Ovary (tissue), 10 donors: ENCODE measurements at places on chromosomes 2 and 18. TPM values are rescaled to one million over a fixed set of nuclear protein-coding genes. Genes with fewer than 3 reads are reported as not detected.
A peak's percentile ranks its signal among the peaks of the same experiment; 100 is the strongest.

- no peaks in the 10 kb centered on the region for H3K27me3 ChIP-seq
- H3K4me1 ChIP-seq, result peaks cover 8% of the 10 kb centered on the region
- no peak overlapping the region for H3K4me3 ChIP-seq
- no peak for DNase-seq
- H3K27ac ChIP-seq, result no peak overlapping the region
Measured at GRCh38 chr18:62741118-62741566, 25.8 kb downstream of the PHLPP1 start.

DNA sequence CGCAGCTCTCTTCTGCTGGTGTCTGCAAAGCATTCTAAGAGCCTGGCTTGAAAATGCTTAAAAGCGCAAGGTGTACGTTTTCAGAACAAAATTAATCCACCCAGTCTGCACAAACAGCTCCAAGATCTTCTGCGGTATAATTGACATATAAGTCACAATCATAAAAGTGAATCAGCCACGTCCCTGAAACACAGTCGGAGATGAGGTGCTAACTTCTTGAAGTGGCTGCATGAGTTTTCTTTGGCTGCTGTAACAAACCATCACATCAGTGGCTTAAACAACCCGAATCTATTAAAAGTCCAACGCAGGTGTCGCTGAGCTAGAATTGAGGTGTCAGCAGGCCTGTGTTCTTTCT lies 32.6 kb downstream of the ARL4C start:
- H3K36me3 ChIP-seq, result no peaks in the 10 kb centered on the region
- H3K27me3 ChIP-seq, result no peaks in the 10 kb centered on the region
- H3K27ac ChIP-seq, result no peak overlapping the region
- no peak for DNase-seq
- H3K4me1 ChIP-seq, result no peaks in the 10 kb centered on the region

DNA sequence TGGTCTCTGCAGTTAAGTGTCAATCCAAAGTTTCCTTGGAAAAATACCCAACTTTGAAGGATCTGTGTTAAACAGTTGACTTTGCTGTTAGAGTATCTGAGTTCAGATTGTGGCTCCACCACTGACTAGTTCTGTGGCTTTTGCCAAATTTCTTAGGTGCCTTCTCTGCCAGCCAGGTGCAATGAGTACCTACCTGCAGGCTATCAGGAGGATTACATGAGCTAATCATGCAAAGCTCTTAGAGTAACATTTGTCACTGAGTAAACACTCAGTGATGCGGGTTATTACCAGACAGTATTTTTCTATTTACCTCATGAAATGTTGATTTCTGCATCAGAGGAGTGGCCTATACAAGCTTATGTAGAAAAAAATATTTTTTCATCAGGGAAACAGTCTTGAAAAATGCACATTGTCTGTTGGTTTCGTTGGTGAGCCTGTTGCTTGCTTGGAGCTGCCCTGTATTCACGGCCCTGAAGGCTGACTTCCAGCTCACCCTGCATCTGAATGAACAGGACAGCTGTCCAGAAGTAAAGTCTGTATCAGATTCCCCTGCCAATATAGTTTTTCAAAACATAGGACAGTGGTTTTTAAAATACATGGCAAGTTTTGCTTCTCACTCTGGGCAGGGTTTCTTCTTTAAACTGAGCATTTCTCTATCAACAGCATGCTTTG lies 235.1 kb downstream of the CDCA7 start:
- H3K27me3 ChIP-seq, result no peaks in the 10 kb centered on the region
- no peak overlapping the region for H3K27ac ChIP-seq
- H3K4me3 ChIP-seq, result no peak overlapping the region
- no peaks in the 10 kb centered on the region for H3K36me3 ChIP-seq
- H3K4me1 ChIP-seq, result no peaks in the 10 kb centered on the region

DNA sequence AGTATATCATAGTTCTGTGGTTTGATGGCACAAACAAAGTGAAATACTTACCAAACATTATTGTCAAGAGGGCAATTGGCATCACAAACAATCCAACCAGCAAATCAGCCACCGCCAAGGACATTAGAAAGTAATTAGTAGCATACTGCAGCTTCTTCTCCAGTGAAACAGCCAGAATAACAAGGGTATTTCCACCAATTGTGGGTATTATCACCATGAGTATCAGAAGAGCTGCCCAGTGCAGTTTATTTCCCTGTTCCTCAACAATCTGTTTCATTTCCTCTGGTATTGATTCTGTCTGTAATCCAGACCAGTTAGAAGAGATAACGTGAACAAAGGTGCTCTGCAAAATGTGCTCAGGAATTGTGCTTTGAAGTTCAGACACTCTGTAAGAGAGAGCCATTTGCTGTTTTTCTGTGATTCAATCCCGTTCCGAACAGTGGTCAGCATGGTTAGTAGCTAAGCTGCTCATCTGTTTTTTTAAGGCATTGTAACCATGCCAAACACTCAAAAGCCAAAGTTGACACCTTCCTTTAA lies 1.4 kb downstream of the HTR2B start:
- DNase-seq, result no peak
- H3K27ac ChIP-seq, result no peak overlapping the region
- peak overlapping the region; percentile 25 for H3K4me3 ChIP-seq
- H3K4me1 ChIP-seq, result peaks cover 2% of the 10 kb centered on the region
- no peaks in the 10 kb centered on the region for H3K36me3 ChIP-seq

DNA sequence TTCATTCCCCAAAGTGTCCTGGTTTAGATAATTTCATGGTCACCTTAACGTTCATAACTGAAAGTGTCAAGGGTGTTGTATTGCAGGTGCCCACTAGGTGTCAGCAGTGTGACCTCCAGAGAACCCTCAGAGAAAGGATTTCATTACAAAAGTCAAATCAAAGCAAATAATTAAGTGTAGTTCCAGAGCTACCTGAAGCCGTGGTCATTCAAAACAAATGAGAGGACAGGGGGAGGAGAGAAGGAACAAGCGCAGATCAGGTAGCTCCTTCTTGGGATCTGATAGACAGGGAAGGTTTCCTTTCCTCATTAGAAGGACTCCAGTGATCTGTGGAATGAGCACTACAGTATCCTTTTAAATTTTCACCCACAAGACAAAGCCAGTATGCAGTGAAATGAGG lies at the start of gene SLC9A4:
Gene SLC9A4, plus strand, starts transcription at position 207 of the 400 bp plus-strand sequence. CDS start 534 bp downstream, outside the sequence.
- no peak within 1 kb of the TSS for H3K27ac ChIP-seq
- H3K36me3 ChIP-seq, result no peaks in the 10 kb centered on the region
- H3K4me3 ChIP-seq, result no peak within 1 kb of the TSS
- no peak for DNase-seq
- no peaks in the 10 kb centered on the region for H3K4me1 ChIP-seq
- no peaks in the 10 kb centered on the region for H3K27me3 ChIP-seq

GRCh38 chr2:117858336-117858735 lies 43.8 kb downstream of the DDX18 start:
- H3K27ac ChIP-seq, result no peak overlapping the region
- no peak for DNase-seq
- H3K27me3 ChIP-seq, result no peaks in the 10 kb centered on the region
- no peaks in the 10 kb centered on the region for H3K36me3 ChIP-seq
- no peak overlapping the region for H3K4me3 ChIP-seq

DNA sequence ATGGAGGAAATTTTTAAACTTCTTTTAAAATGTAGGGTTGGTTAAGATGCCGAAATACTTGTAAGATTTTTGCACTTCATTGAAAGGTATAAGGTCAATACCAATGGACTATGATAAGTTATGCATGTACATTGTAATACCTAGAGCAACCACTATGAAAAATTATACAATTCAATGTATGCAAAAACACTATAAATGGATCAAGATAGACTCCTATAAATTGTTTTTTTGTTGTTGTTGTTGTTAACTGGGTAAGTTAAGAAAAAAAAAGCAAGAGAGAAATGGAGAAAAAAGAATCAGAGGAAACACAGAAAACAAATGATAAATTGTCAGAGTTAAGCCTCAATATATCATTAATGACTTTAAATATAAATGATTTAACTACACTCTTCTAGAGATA lies 421.2 kb downstream of the TMEM182 start:
- no peaks in the 10 kb centered on the region for H3K36me3 ChIP-seq
- H3K27me3 ChIP-seq, result no peaks in the 10 kb centered on the region
- no peaks in the 10 kb centered on the region for H3K4me1 ChIP-seq
- DNase-seq, result no peak
- H3K4me3 ChIP-seq, result no peak overlapping the region

GRCh38 chr2:120958623-120959366 lies 223.1 kb downstream of the GLI2 start:
- H3K27ac ChIP-seq, result no peak overlapping the region
- H3K4me3 ChIP-seq, result no peak overlapping the region
- no peaks in the 10 kb centered on the region for H3K36me3 ChIP-seq
- DNase-seq, result no peak
- peaks cover 3% of the 10 kb centered on the region for H3K4me1 ChIP-seq
- H3K27me3 ChIP-seq, result no peaks in the 10 kb centered on the region

DNA sequence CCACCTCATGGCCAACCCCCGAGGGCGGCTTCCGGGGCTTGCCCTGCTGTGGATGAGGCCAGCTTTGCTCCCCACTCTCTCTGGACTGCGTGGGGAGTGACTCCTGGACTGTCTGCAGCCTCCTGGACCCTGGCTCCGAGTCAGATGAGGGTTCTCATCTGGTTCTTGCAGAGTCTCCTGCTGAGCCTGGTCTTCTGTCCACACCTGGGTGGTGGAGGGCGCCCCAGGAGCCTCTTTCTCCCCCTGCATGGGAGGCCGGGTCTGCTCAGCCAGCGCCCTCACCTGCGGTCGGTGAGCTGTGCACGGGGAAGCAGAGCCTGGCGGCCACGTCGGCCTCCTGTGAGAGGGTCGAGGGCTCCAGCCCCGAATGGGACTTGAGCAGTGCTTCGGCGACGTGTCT lies 78.3 kb downstream of the RTP5 start:
- H3K36me3 ChIP-seq, result no peaks in the 10 kb centered on the region
- no peak overlapping the region for H3K27ac ChIP-seq
- H3K4me3 ChIP-seq, result no peak overlapping the region
- H3K4me1 ChIP-seq, result peaks cover 3% of the 10 kb centered on the region

GRCh38 chr2:206988884-206989283 lies 49.6 kb downstream of the CPO start:
- H3K27me3 ChIP-seq, result no peaks in the 10 kb centered on the region
- H3K4me3 ChIP-seq, result no peak overlapping the region
- peaks cover 2% of the 10 kb centered on the region for H3K4me1 ChIP-seq
- no peak for DNase-seq

- no peak for DNase-seq
- no peak overlapping the region for H3K27ac ChIP-seq
- no peaks in the 10 kb centered on the region for H3K27me3 ChIP-seq
- H3K4me1 ChIP-seq, result no peaks in the 10 kb centered on the region
- H3K4me3 ChIP-seq, result no peak overlapping the region
Measured at GRCh38 chr2:153405196-153405595, 73.4 kb downstream of the RPRM start.

DNA sequence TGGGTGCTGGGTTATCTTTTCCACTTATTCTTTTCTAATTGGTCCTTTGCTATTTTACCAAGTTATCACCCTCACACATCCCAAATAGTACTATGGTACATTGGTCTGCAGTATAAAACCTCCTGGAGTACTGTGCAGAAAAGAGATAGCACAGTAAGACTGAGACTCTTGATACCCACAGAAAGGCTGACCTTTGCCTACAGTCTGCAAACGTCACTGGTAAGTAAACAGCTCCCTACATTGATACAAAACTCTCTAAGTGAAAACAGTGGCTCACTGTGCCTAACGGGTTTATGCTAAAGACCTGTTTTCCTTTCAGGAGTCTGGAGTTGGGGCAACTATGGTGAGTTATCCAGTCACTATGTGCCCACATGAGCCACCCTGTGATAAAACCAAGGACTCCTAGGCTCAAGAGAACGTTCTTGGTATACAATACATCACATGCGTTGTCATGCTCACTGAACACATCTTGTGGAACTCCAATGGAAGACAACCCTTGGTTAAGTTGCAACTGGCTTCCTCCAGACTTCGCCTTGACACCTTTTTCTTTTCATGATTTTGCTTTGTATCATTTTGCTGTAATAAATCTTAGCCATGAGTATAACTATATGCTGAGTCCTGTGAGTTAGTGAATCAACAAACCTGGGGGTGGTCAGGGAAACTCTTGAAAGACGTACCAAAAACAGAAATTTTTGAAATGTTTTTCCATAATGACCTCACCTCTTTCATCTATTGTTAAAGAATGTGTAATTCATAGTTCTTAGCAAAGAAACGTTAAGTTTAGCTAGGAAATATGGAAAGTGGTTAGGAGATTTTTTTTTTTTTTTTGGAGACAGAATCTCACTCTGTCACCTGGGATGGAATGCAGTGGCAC lies 104.9 kb downstream of the C2orf74 start:
- no peak overlapping the region for H3K27ac ChIP-seq
- no peak for DNase-seq
- H3K4me1 ChIP-seq, result no peaks in the 10 kb centered on the region

DNA sequence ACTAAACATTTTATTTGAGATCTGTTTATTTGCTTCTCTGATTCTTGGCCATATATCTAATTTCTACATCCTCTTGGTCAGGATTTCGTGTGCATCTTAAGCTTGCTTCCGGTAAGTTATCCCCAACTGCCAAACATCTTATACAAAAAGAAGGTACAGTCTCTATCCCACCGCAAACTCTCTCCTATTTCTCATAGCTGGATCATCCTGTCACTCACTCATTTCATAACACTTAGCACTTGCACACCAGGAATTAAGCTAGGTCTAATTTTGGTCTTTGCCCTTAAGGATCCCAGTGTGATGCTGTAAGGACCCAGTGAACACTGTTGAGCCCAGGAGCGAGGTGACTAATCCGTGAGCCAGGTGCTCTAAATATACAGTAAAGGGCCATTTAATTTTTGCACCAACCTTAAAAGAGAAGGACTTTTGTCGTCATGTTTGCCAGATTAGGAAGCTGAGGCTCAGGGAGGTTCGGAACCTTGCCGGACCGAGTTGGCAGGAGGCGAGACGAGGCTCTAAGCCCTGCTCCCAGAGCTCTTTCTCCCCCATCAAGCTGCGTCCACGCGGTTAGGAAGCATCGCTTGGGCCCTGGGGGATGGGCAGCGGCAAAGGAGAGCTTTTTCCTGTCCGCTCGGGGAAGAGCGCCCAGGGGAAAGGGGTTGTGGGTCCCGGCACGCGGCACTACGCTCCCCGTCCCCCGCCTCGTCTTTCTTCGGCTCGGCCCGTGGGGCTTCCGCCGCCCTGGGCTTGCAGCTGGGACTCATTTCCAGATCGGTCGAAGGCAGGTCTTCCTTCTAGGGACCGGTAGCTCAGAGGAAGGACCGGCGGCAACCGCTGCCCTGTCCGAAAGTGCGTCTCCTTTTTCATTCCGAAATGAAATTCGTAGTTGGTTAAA lies 4.1 kb upstream of the ITPRIPL1 start:
- H3K4me3 ChIP-seq, result peak overlapping the region; percentile 33
- H3K27ac ChIP-seq, result no peak overlapping the region
- no peak for DNase-seq
- H3K27me3 ChIP-seq, result no peaks in the 10 kb centered on the region

The C2orf81 gene
- total RNA-seq, result 1.3 TPM

The FTCDNL1 gene
- 3.4 TPM for total RNA-seq

The LDAH gene
- 12.6 TPM for total RNA-seq

The CHAC2 gene
- 1.8 TPM for total RNA-seq

The RAX gene
- not detected for total RNA-seq

The BIRC6 gene
- 79.3 TPM for total RNA-seq

The CGREF1 gene
- total RNA-seq, result 7.9 TPM

The TMEM163 gene
- 1.9 TPM for total RNA-seq

The CDK15 gene
- total RNA-seq, result 5.3 TPM

The PLB1 gene
- total RNA-seq, result 2.7 TPM

The ZNF892 gene
- total RNA-seq, result 5.8 TPM

The ACOXL gene
- 0.24 TPM for total RNA-seq
